Smooth muscle cell of the pulmonary artery (primary cell): ENCODE measurements at places on chromosomes 1 and 21. TPM values are rescaled to one million over a fixed set of nuclear protein-coding genes. Genes with fewer than 3 reads are reported as not detected.

SAMD13 gene
- 0.36 and 0.52 TPM in 2 replicates for total RNA-seq

NPR1 gene
- total RNA-seq = 1.0 and 1.2 TPM in 2 replicates

TFF3 gene
- total RNA-seq = not detected in 2 replicates

ANXA9 gene
- total RNA-seq = 0.20 TPM in 1 of 2 replicates, not detected in the other

PCNT gene
- total RNA-seq = 25.9 and 32.3 TPM in 2 replicates

CA6 gene
- total RNA-seq = not detected in 2 replicates

SPRR2B gene
- not detected in 2 replicates for total RNA-seq

ITLN1 gene
- 0.13 TPM in 1 of 2 replicates, not detected in the other for total RNA-seq

AMPD1 gene
- total RNA-seq = not detected in 2 replicates
